ENCODE measurements at places on chromosomes 1 and 21.

DNA sequence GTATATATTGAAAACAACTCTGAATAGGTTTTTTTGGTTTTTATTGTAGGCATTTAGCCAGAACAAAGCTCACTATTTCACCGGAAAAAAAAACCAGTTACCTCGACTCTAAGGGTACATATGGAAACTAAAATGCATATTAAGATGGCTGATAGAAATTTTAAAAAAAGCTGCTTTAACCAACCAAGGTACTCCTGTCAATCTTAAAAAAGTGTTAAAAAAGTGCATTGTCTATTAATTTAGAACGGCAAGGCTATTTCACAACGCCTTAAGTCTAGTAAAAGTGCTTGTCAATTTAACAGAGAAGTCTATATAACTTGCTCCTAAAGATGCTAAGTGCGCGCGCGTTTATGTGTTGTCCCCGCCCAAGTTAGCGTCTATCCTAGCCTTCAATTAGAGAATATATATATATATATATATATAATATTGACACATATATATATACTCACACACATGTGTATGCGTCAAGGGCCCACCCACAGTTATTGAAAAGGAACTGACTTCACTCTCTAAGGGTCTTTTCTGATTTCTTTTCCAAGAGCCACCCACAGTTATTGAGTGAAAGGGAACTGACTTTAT lies 934 bp downstream of the ASPM start:
- DNase-seq = no peak

GRCh38 chr1:67747671-67748546 lies 62.9 kb downstream of the GADD45A start:
- DNase-seq = peak; percentile 70

GRCh38 chr1:207084232-207084631 lies 4.4 kb upstream of the C4BPB start:
- peak; percentile 31 for DNase-seq

DNA sequence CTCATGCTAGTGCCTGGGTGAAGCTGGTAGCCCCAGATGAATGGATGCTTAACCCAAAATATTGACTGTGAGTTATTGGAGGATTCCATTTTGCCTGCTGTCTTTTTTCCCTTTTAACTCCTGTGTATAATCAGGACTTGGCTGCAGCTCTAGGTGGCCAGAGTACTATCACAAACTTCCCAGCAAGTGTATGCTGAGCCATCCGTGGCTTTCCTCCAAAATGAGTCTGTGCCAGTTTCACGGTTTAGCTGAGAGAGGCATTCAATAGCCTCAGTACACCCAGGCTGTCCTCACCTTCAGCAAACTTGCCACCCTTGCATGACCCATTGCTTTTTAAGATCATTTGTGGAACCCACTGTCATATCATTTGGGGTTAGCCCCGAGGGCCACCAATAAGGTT lies 5.3 kb upstream of the DPT start:
- DNase-seq = no peak

DNA sequence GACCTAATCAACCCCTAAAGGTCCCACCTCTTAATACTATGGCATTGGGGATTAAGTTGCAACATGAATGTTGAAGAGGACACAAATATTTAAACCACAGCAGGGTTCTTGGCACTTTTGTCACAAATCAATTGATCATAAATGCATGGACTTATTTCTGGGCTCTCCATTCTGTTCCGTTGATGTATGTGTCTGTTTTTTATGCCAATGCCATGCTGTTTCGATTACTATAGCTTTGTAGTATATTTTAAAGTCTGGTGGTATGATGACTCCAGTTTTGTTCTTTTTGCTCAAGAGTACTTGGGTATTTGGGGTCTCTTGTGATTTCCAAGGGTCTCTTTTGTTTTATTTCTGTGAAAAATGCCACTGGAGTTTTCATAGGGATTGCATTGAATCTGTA lies 34.7 kb upstream of the PLA2G2A start:
- no peak for DNase-seq

DNA sequence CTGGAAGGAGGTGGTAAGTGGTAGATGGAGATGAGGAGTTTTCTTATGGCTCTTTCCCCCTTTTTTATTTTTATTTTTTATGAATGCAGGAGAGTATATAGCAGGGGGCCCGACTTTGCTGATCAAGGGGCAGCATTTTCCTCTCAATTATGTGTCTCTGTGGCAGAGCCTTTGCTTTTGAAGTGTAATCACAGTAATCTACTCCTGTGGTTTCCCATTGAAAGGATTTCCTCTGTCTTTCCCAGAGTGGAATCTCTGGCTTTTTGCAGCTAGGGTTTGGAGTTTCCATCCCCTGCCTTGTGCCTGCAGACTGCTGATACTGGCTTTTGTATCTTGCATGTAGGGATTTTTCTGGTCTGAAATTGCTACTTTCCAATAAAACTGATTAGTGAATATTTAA lies 29.1 kb downstream of the ARID1A start:
- DNase-seq = no peak

GRCh38 chr1:47993881-47994625 lies 3.1 kb downstream of the TRABD2B start:
- no peak for DNase-seq

DNA sequence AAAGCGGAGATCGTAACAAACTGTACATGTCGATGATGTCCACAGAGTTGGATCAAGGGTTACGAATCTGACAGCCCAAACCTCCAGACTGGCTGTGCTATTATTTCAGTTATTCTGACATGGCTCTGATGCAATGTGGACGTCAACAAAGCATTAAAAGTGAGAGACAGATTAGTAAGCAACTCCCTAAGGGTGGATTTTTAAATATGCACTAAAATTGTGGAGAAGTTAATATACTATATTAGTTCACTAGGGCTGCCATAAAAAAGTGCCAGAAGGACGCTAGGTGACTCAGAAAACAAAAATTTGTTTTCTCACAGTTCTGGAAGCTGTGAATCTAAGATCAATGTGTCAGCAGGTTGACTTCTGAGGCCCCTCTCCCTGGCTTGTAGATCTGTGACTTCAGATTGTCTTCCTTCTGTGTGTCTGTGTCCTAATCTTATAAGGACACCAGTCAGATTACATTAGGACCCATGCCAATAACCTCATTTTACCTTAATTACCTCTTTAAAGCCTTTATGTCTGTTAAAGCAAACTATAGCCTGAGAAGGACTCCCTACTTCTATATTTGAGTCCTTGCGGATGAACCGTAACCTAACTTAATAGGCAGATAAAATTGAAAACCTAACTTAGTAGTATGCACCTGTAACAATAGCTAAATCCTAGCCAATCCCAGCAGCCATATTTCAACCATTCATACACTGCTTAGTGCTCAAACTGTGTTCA lies 66.0 kb upstream of the BACH1 start:
- peak; percentile 81 for DNase-seq

DNA sequence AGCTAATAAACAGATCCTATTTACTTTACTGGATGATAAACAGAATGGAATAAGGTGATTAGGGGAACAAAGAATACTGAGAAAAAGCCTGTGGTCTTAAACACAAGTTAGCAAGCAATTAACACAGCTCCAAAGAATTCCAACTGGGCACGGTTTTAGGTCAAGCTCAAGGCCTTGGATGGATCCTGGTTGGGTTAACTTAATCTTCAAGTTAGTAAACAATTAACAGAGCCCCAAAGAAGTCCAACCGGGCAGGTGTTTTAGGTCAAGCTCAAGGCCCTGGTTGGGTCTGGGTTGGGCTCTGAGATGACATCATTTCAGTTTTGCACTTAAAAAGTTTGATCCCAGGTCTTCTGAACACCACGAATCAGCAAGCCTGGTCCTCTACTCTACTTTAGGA lies 1086.3 kb upstream of the TMPRSS15 start:
- DNase-seq = no peak

DNA sequence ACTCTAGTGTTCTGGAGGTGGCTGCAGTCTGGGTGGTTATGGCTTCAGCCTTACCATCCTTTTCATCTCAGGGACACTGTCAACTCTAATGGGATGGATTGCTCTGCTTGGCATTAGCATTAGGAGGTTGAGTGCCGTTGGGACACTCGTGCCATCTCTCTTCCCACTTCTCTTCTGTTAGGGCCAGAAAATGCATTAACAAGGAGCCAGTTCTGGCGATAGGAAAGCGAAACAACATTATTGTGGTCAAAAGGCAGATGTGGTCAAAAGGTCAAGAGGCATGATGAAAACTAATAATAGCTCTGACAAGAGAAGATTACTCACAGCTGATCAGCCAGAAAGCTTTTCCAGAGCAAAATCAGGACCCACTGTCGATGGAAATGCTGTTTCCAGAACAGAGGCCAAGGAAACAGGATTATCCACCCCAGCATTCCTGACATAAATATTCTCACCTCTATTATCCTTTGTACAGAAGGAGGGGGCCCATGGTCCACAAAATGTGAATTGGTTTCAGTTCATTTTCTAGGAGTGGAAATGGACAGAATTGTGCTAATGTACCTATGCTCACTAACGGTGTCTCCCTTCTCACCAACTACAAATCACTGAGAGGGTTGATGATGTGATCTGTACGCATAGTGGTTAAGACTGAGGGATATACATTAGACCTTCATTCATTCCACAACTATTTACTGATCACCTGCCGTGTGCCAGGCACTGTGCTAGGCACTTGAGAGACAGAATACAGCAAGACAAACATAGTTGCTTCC lies 72.0 kb downstream of the ST6GALNAC5 start:
- DNase-seq = peak; percentile 48

DNA sequence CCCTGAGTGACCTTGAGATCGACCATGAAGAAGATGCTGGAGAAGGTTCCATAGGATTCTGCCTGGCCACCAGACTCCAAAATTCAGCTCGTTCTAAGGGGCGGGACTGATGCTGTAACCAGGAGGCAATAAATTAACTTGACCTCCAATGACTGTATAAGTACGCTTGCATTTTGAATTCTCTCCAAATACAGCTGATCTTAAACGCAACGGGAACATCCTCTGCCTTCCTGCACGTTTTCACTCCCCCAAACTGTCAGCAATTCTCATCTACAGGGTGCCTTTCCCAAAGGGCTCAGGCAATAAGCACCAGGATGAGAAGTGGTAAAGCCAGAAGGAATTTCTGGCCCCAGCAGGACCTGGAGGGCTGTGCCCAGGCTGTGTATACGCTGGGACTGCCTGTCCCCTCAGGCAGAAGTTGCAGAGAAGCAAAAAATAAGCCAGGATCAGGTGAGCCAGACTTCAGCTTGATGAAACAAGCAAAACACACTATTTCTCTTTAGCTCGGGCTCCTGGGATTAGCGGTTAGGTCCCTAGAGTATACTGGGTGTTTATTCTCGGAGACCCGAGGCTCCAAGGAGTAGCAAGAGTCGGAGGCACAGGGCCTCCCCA lies 124.8 kb downstream of the LRIG2 start:
- DNase-seq = no peak

GRCh38 chr1:210299501-210299900 lies 29.2 kb upstream of the HHAT start:
- DNase-seq = no peak

GRCh38 chr1:99503276-99503747 lies 142.6 kb upstream of the PALMD start:
- DNase-seq = peak; percentile 77

- no peak for DNase-seq
These were observed 4.9 kb downstream of the B3GALT2 start for GRCh38 chr1:193181536-193181935.

- peak; percentile 81 for DNase-seq
These were observed 1.5 kb upstream of the PTP4A2 start for GRCh38 chr1:31939484-31940329.

DNA sequence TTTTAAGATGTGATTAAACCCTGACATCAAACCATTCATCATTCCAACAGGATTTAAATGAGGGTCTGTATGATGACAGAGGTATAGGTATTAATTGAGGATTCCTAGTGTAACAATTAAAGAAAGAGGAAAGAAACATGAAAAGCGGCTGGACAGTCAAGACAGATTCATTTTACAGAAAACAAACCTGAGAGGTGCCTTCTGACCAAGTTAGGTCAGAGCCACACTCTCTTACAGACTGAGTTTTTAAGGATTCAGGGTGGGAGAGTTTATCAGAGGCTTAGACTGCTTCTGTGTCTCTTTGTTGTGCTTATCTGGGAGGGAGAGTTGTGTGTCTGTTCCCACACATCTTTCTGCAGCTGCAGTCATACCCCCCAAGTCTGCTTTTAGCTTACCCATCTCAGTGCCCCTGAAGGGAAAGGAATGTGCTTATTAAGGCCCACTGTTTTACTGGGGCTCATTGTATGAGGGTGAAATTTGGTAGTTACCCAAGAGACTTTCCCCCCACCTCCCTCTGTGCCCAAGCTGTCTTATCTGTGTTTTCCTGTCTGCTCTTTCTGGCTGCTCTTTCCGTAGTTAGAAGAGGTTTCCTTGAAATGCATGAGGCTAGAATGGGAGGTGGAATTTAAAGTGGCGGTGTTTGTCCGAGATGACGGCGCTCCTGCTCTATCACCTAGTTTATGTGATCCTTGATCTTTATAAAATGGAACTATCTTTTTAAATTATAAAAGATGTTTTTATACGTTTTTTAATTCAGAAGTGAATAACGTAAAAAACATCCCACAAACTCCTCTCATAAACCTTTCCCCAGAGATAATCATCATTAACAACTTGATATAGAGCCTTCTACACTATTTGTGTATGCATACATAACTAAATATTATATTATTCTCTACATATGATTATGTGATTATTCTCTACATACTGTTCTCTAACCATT lies 96.0 kb upstream of the TNFSF4 start:
- DNase-seq = no peak

- no peak for DNase-seq
These were observed 5.3 kb downstream of the STUM start for GRCh38 chr1:226553924-226554282.

- DNase-seq = no peak
These were observed 39.3 kb upstream of the CSF3R start for GRCh38 chr1:36522021-36522420.

Data from fibroblast of skin of abdomen (primary cell).